ENCODE measurements at places on chromosomes 1 and 21.

- DNase-seq: no peak
Observed at GRCh38 chr1:231016234-231016633, 23.8 kb downstream of the FAM89A start.

- no peak for DNase-seq
Observed at GRCh38 chr21:33261635-33262034, 4.5 kb upstream of the IL10RB start.

GRCh38 chr1:17225140-17225539 lies 20.2 kb downstream of the PADI1 start:
- DNase-seq: no peak

DNA sequence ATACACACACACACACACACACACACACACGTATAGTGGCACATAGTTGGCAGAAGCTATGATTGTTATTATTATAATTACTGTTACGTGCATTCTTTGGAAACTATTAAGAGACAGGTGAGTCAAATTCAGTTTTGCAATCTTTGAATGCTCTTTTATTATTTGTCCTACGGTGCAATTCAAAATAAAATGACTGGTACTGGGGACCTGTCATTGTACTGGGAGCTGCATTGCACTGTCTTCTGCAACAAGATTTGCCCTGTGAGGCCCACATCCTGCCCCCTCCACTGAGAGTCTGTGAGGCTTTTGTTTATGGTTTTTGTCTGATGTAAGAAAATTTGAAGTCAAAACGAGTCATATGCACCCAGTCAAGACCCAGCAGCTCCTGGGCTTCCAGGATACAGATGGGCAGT lies 1.9 kb downstream of the LY9 start:
- peak; percentile 85 for DNase-seq

- DNase-seq: no peak
Observed at GRCh38 chr1:13549521-13549920, 34.1 kb upstream of the PDPN start.

- DNase-seq: no peak
Observed at GRCh38 chr1:32179193-32179442, 357 bp upstream of the TXLNA start.

GRCh38 chr1:101532377-101532776 lies 295.6 kb downstream of the S1PR1 start:
- DNase-seq: no peak

DNA sequence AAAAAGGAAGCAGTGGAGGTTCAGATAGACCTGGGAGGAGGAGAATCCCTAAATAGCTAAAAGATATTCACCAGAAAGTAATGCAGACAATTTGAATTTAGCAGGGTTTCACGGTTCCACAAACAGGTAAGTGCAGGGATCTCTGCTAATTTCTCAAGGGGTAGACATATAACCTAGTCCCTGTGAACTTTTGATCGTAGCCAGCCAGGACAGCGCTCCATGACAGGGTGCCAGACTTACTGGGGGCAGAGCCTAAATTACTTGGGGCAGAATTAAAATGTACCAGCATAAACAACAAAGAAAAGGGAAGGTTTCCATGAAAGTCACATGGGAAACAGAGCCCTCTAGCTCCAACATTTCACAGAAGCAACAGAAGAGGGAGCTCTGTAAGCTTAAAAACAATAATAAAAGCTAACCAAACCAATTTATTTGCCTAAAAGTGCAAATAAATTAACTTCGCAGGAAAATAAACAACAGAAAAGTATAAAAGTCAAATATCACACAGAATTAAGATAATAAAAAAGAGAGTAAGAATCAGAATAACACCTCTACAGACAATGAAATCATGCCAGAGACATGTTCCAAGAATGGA lies 198.3 kb downstream of the DUSP10 start:
- peak; percentile 16 for DNase-seq

DNA sequence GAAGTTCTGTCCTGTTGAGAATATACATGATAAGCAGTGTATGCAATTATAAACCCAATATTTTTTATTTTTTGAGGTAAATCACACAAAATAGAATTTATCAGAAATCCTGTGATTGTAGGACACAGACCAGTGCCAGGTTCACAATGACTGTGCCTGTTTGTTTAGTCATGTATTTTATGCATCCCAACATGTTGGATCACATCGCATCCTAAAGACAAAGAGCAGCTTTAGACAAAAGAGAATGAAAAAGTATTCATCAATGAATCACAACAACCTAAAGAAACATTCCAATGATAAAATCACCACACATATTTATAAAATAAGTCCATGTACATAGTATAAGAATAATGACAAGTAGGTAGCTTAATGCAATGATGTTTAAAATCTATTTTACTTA lies 53.2 kb upstream of the LRRC8D start:
- no peak for DNase-seq

- no peak for DNase-seq
Observed at GRCh38 chr1:200895801-200896530, 1.3 kb downstream of the INAVA start.

GRCh38 chr1:115840605-115841460 lies at the start of gene NHLH2:
Gene NHLH2, minus strand, starts transcription at chr1:115841126. Its CDS starts 2,754 bp downstream, at chr1:115838372.
- no peak for DNase-seq

Data from CD4-positive, alpha-beta T cell treated with Interleukin-4 for 4 hours (primary cell).